Mesenteric fat pad (tissue), 1 donor: ENCODE measurements at places on chromosomes 1 and 21.

GRCh38 chr21:38958940-38959691, 153.4 kb downstream of the ETS2 start:
- DNase-seq: no peak

DNA sequence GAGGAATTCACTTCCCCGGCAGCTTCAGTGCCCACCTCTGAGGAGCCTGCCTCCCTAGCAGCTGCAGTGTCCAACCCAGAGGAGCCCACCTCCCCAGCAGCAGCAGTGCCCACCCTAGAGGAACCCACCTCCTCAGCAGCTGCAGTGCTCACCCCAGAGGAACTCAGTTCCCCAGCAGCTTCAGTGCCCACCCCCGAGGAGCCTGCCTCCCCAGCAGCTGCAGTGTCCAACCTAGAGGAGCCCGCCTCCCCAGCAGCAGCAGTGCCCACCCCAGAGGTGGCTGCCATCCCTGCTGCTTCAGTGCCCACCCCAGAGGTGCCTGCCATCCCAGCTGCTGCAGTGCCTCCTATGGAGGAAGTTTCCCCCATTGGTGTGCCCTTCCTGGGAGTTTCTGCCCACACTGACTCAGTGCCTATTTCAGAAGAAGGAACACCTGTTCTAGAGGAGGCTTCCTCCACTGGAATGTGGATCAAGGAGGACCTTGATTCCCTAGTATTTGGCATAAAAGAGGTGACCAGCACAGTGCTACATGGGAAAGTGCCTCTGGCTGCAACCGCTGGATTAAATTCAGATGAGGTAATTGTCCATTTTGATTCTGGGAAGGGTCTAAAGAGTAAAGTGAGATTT, 77.4 kb upstream of the BMP8A start:
- no peak for DNase-seq

GRCh38 chr1:36157973-36158826, 2.2 kb downstream of the MAP7D1 start:
- no peak for DNase-seq

- no peak for DNase-seq
These were observed 6.1 kb upstream of the IGFN1 start for GRCh38 chr1:201184307-201185122.

DNA sequence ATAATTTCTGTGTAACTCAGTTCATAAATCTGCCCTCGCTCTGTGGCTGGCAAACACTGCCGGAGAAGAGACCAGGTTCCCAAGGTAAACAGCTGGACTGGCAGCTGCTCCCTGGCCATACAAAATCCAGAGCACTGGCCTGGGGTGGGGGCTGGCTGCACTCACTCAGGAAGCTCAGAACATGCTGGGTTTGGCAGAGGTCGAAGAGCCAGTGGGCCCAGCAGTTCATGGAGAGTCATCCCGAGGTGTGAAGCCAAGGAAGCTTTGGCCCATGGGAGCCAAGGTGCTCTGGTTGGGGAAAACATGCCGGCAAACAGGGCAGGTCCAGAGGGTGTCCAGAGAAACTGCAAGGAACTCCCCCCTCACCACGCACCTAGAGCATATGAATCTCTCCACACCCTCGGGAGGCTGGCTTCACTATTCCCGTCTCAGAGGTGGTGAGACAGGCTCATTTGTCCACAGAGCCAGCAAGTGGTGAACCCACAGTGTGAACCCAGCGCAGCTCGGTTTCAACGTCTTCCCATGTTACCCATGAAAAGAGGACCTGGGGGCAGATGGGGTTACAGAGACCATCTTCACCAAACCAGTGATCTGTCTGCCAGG, 102.4 kb downstream of the DMRTB1 start:
- DNase-seq: peak; percentile 76

- DNase-seq: peak; percentile 24
These were observed 2.5 kb downstream of the COL6A2 start for GRCh38 chr21:46100426-46100825.

- no peak for DNase-seq
These were observed 131.2 kb downstream of the SIM2 start for GRCh38 chr21:36830100-36830499.

- no peak for DNase-seq
These were observed 46.4 kb upstream of the DPT start for GRCh38 chr1:168775366-168775765.

- DNase-seq: no peak
These were observed 20.0 kb downstream of the CITED4 start for GRCh38 chr1:40842207-40842606.

- no peak for DNase-seq
These were observed 28.8 kb downstream of the IRF2BP2 start for GRCh38 chr1:234581063-234581714.

- DNase-seq: peak; percentile 60
These were observed 151.6 kb downstream of the GRIK3 start for GRCh38 chr1:36882536-36883285.

DNA sequence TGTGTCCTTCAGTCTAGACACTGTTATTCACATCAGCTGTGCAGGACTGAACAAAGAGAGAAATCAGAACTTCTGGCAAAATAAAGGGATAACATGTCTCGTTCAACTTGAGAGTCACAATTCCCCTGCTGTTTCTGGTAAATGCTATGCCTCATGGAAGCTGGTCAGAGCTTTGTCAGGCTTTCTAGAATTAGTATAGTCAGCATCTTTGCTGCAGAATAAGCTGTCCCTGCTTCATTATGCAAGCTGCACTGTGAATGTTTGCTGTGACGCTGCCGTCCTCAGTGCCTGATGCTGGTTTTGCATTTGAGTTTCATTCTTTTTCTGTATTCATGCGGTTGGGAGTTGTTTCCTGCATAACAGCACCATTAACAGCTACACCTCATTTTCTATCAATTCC, 96.4 kb upstream of the KCNJ6 start:
- no peak for DNase-seq

GRCh38 chr1:1225238-1225845, 6.5 kb downstream of the SDF4 start:
- DNase-seq: no peak

GRCh38 chr1:229563701-229564100, 5.2 kb upstream of the ABCB10 start:
- DNase-seq: no peak

DNA sequence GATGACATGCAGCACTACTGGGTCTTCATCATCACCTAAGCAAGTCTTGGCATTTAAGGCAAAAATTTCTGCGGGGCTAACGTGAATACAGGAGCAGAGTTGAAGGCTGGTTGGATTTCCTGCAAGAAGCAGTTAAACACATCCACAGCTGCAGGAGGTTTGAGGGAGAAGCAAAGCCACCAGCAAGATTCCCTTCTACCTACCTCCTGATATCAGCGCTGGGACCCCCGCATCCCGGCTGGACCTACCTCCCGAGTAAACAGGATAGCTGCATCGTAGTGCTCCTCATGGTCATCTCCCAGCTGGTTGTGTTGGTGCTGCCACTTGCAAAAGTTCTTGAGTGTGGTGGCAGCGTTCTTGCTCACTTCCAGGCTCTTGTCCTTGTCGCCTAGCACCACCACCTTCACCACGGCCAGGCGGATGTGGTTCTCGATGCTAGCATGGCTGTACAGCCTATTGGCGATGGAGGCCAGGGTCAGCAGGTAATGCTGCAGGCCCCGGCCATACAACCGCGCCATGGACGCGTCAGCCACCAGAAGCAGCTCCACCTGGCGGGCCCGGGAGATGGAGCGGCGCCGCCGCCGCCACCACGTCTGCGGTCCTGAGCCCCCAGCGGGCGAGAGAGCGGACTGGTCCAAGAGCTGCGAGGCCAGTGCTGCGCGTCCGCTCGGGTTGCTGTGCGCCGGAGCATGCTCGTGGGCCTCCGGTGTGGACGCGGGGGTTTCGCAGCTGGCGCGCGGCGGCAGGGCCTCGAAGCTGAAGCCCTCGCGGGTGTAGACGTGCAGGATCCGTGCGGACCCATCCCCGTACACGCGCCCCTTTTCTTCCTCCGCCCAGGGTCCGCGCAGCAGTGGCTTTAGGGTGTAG, 1.6 kb downstream of the ADAMTS5 start:
- no peak for DNase-seq

GRCh38 chr1:17561561-17561985, 22.1 kb downstream of the ARHGEF10L start:
- DNase-seq: no peak

DNA sequence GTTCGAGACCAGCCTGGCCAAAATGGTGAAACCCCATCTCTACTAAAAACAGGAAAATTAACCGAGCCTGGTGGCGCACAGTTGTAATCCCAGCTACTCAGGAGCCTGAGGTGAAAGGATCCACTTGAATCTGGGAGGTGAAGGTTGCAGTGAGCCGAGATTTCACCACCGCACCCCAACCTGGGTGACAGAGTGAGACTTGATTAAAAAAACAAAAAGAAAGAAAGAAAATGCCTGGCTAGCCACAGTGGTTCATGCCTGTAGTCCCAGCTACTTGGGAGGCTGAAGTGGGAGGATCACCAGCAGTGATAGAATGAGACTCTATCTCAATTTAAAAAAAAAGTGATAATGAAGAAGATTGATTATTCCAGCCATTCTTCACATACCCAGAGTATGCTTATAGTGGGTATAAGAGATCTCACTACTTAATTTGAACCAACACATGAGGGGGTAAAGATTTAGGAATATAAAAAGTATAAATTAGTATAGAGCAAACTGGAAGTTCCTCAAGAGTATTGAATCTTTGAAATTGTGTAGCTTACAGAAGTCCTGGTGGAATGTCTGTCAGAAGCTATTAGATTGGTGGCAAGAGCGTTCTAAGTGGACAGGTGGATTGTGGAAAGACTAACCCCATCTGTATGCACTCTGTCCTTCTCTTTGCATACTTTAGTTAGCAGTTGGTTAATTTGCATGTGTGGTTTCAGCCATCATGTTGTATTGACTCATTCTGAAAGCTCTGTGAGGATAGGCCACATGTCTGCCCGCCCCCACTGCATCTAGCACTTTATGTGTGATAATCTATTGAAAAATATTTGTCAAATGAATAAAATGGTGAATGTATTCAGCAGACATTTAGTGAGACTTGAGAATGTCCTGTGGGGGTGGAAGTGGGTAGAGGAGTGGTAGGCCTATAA, 25.0 kb downstream of the RLF start:
- no peak for DNase-seq

DNA sequence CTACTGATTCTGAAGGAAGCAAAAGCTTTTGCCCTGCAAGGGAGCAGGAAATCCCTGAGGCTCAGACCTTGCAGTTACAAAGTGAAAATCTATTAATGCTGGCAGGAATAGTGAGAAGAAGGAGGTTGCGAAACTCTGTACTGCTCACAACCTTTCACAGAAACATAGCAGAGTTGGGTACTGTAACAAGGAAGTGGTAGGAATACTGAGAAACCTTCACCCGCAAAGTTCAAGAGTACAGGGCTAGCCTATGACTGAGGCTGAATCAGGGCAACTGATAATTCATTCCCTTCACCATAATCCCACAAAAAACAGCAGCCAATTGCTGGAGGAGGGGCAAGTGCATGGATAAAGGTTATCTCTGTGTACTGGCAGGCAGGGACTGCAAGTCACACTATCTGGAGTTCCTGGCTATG, 23.9 kb upstream of the KCTD3 start:
- DNase-seq: no peak

GRCh38 chr1:236235116-236235515, 46.6 kb downstream of the ERO1B start:
- no peak for DNase-seq

DNA sequence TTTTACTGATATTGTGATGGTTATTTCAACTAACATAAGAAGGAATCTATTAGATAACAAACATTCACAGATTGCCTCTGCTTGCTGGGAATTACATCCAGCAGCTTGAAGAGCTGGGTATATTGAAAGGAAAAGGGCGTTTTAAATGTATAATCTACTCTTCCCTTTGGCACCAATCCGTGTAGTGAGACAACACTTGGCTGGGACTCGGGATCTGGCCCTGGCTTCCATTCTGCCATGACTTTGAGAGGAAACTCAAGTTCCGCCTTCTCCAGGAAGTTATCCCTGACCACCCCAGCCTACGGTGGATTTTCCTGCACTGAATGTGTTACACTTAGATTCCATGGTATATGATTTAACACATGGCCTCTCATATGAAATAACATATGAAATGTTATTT, 86.9 kb upstream of the UBE2U start:
- no peak for DNase-seq

- no peak for DNase-seq
These were observed 1.9 kb downstream of the GPBP1L1 start for GRCh38 chr1:45684402-45684801.

DNA sequence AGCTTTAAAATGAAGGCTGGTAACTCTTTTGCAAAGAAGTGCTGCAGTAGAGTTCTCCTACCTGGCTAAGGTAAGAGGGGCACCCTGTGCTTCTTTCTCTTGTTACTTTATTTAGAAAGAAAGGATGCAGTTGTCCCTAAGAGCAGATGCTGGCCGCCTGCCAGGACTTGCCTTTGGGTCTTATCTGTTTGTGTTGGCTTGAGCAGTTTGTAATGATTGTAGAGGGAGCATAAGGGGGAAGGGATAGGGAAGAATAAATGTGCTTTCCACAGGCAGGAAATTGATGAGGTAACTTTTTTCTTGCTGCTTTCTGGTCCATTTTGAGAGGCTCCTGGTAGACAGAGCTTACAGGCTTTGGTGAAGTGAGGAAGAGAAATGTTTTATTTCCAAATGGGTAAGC, 229.6 kb downstream of the HHAT start:
- no peak for DNase-seq

DNA sequence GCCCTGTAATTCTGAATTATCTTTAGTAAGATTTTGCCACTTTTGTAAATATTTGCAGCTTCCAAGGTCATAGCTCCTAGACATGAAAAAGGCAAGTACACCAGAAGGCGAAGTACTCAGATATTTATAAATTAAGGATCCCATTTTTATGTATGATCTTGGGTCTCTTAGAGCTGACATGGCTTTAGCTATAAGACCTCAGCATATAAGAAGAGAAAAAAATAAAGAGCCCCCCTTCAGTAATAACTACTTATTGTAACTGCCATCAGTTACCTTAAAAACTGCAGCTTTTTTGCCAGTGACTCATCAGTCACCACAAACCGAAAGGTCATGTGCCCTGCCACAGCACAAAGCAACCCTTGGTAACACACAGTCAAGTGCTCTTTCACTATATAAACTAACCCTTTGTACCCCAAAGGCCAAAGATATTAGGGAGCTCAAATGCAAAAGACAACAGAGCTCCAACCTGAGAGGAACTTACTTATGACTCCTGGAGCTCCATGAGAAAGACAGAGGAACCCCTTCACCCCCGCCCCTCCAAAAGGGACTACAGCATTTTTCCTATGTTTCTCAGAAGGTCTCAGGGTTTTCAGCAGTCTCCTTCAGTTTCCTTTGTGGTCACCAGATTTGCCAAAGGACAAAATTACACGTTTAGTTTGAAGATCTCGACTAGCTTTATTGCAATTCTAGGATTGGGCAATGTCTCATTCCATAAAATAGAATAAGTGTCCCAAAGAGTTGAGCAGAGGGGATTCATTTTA, 219.8 kb upstream of the DUSP10 start:
- no peak for DNase-seq

GRCh38 chr1:2894381-2895041, 93.0 kb upstream of the TTC34 start:
- DNase-seq: no peak

GRCh38 chr1:162397943-162398560, 13.9 kb downstream of the SH2D1B start:
- DNase-seq: no peak

DNA sequence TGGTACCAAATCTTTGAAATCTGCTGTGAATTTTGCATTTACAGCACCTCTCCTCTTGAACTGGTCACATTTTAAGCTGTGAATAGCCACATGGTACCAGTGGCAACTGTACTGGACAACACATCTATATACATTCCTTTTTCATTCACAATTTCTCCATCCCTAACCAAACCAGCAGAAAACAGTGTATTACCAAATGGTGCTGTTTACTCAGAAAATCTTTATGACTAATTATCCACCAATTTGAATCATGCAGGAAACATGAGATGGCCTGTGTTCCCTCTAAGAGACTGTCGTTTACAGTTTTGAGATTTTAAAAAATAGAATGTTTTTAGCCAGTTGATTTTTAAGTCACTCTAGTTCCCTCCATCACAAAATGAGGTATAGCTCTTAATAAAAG, 17.6 kb upstream of the CCT8 start:
- DNase-seq: no peak
